Pancreas (tissue), 10 donors: ENCODE measurements at places on chromosomes 7 and 10. TPM values are rescaled to one million over a fixed set of nuclear protein-coding genes. Genes with fewer than 3 reads are reported as not detected.

GRID1 gene
- total RNA-seq, result 0.97 TPM

DNA sequence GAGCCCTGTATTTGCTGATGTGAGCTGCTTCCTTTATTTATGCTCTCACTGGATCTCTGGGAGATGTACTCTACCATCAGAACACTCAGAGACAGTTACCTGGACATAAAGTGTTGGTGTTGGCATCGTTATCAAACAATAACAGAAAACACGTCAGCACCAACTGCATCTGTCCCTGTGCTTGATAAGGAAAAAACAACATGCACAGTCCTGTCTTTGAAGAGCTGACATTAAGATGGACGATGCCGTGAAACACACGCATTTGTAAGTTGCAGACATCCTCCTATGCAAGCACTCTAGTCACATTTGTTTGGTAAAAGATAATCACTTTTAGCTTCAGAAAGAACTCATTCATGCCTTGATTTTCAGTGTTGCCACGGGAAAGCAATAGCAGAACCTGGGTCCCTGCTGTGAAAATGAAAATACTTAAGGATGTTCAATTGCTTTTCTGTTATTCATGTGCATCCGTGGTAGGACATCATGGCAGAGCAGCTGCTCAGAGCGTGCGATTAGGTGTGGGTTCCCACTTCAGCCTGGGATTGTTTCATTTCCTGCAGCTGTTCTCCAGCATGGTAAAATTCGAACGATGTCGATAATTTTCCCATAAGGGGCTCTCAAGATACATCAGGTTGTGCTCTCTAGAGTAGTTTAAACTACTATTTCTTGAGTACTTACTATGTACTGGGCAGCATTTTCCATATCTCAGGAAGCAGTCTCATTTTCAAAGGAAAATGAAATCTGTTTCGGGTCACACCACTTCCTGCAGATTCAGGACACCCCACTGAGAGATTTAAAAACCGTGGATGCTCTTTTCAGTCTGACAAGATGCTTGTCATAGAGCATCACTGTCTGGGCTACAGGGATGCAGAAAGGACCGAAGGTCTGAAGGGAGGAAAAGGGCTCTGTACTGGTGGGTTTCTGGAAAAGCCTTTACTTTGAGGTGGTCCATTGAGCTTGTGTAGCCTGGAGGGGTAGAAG is 248.7 kb downstream of the CAMK1D start:
- no peak for DNase-seq

DNA sequence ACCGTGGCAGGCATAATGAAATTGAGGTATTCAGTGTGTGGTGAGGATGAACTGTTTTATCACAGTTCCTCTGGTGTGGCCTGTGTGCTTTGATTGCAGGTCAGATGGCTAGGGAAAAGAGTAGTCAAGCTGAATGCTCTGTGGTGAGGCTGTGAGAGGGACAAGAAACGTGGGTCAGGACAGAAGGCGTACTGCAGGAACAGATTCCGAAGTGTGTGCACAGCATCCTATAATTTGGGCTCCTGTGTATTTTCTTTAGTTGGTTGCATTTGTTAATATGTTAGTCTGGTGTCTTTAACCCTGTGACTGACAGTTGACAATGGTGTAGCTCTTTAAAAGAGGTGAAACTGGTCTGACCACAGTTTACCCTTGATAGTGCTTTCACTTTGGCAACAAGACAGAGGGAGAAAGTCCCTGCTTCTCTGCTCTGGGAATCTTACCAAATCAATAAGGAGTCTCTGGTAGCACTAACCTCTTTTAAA is 76.5 kb downstream of the AUTS2 start:
- no peak for DNase-seq

- no peak for DNase-seq
These were observed 75.2 kb downstream of the TEX36 start for GRCh38 chr10:125607689-125608290.

CADPS2 gene
- total RNA-seq, result 27.3 TPM

PLEKHA8 gene
- 9.7 TPM for total RNA-seq
